ENCODE measurements at places on chromosomes 11 and 22. TPM values are rescaled to one million over a fixed set of nuclear protein-coding genes. Genes with fewer than 3 reads are reported as not detected.

The SYT12 gene
- not detected for total RNA-seq

The APOA5 gene
- 0.41 TPM for total RNA-seq

- DNase-seq = peak; percentile 18
Observed at GRCh38 chr11:130203766-130204702, 44.5 kb downstream of the ST14 start.

DNA sequence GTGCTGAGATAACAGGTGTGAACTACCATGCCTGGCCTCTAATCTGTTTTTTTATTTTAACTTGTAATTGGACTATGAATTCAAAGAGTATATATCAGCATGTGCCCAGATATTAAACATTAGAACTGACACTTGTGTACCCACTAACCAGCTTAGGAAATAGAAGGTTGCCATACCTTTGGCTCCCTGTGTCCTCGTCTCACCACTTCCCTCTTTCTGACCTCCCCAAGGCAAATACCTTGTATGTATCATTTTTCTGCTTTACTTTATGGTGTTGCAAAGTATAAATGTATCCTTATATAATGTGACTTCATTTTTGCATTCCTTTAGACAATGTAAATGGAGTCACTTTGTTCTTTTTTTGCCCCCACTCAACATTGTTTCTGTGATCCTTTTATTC is 9.1 kb downstream of the PPP6R3 start:
- DNase-seq = no peak

- DNase-seq = no peak
Observed at GRCh38 chr11:35157814-35158700, 19.1 kb downstream of the CD44 start.

The PGAP2 gene
- total RNA-seq = 23.8 TPM

The ZBTB44 gene
- total RNA-seq = 59.8 TPM

DNA sequence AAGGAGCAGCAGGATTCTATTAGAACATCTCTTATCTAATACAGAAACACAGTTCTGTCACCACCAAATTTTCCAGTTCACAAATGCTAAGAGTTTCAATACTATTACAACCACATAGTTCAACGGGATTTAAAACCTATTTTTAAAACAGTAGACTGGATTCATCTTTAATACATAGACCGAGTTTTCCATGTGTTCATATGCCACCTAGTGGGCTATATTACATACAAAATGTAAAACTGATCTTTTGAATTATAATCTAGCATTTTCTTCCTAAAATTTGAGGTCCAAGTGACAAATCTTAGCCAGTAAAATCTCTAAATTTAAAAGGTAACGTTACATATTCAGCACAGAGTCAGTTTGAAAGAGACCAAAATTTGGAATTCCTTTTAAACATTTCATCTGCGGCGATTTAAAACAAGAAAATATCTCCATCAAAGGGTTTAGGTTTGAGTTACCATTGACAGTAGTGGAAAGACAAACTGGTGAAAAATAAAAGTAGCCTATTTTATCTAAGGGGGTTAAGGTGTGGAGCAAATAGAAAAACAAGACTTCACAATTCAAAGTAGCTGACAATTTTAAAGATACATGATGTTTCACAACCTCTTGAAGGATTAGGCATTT is 269.3 kb upstream of the MPPED2 start:
- no peak for DNase-seq
